ENCODE measurements at places on chromosomes 1 and 21.

GRCh38 chr1:38392861-38393260 lies 346.3 kb upstream of the POU3F1 start:
- no peak for DNase-seq

DNA sequence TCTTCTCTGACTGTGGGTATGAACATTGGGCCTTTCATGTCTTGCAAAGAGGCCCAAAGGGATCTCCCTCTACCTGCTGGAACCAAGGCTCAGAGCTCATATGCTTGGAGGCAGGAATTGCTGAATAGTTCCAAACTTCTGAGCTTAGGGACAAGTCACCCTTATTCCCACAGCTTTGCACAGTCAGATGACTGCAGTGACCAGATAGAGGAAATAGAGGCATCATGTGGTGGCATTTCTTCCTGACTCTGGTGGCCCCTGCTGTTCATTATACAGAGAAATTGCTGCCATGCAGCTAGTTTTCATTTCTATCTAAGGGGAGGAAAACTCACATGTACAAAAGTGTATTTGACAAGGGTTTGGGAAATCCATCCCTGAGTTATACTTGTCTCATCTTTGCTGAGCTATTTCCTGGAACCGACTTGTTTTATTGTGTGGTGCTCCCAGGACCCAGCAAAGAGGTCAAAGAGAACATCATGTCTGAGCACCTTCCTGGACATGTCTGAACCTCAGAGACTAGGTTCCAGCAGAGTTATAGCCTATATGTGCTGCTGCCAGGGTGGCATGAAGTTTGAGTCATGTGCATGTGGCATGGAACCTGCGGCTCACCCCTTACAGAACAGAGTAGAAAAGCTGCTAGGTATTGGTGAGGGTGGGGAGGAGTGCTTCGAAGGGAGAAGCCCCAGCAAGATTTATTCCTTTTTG lies 131.2 kb downstream of the PIK3R3 start:
- no peak for DNase-seq

GRCh38 chr1:75632350-75632949 lies 21.5 kb upstream of the SLC44A5 start:
- DNase-seq: no peak

GRCh38 chr1:84427250-84428188 lies 29.2 kb downstream of the DNASE2B start:
- no peak for DNase-seq

DNA sequence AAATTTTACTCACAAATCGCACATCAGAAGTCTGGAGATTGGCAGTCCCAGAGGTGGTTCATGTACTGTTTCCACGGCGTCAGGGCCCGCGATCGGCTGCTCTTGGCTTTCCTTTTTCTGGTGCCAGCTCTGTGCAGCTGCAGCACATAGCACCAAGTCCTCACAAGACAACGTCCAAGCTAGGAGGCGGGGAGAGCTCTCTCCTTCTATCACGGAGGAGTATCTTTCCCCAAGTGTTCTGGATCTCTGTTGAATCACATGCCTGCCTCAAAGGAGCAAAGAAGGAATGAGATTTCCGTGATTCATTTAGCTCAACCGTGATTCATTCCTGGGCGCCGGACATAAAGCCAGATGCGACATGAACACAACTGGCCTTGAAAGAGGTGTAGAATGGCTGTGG lies 25.5 kb downstream of the MT1HL1 start:
- no peak for DNase-seq

DNA sequence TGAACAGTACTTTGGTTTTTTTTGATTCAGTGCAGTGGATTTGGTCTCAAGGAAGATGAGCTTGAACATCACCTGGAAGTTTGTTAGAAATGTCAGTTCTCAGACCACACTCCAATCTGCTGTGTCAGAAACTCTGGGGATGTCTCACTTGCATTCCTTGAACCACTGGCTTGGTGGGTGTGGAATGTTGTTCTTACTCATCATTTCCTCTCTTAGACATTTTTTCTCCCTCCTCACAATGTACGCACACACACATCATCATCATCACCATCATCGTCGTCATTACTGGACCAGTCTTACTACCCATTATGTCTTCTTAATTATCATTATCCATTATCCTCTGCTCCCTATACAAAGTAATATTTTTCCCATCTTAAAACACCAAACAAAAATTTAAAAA lies 91.9 kb upstream of the KCNK2 start:
- DNase-seq: no peak

DNA sequence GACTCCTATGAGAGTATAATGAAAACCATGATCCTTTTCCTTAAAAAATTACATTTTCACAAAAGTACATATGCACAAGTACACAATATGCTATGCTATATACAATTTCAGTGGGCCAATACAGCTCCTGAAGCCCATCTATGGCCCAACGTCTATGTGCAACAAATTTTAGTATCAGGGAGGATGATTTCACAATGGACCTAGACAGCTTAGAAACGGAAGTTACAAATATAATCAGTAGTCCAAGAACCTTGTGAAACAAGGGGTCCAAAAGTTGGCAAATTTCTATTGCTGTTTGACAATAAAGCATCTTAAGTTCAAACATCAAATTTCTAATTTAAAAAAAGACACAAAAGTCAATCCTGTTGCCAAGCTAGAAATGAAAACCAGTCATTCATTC lies 87.0 kb downstream of the DPYD start:
- DNase-seq: no peak

- DNase-seq: no peak
Measured at GRCh38 chr1:97105531-97105930, 383.9 kb downstream of the PTBP2 start.

DNA sequence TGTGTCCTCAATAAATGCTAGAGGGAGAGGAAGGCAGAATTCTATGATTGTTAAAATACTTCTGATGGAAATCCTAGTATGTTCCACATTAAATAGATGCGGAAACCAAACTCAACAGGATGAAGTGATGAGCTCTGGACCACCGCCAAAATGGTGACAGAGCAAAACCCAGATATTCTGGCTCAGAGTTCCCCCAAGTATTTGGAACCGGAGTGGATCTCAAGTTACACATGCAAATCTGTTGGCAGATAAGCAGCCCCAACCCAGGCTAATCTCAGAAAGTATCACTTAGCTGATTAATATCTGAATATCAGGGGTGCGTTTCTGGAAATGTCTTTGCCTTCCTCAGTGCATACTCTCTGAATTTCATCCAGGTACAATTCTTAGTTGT lies 17.4 kb upstream of the GRHL3 start:
- no peak for DNase-seq
